ENCODE measurements at places on chromosomes 13 and 19.

- DNase-seq: no peak
These were observed 2684.3 kb upstream of the PCDH20 start for GRCh38 chr13:64099994-64100393.

- DNase-seq: no peak
These were observed 486 bp downstream of the SRRM5 start for GRCh38 chr19:43612374-43612773.

DNA sequence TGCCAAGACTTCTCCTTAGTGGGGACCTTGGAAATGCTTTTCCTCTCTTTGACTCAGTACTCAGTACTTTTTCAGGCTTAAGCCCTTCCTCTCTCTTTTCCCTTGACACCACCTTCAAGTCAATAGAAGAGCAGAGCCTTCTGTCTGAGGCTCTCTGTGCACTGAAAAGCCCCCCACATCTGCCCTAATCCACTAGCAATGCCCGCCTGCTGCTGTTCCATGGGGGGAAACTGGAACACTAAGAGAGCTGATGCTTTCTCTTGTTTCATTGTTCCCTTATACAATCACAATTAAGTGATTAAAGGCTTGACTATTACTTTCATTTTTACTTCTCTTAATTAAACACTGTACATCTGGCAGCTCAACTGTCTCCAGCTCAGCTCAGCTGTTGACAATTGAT, 254.5 kb downstream of the SLITRK6 start:
- no peak for DNase-seq

DNA sequence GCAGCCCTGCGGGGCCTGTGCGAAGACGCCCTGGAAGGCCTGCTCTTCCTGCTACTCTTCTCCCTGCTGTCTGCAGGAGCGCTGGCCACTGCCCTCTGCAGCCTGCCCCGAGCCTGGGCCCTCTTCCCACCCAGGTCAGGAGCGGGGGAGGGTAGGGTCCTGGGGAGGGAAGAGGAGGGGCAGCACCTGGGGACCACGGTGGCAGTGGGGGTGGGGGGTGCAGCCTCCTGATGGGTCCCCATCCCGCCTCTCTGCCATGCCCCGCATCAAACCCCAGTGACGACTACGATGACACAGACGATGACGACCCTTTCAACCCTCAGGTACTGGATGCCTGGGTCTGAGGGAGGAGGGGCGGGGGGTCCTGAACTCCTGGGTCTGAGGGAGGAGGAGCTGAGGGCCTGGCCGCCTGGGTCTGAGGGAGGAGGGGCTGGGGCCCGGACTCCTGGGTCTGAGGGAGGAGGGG, 13.4 kb upstream of the LENG8 start:
- DNase-seq: no peak

- no peak for DNase-seq
These were observed 116.2 kb downstream of the TBC1D4 start for GRCh38 chr13:75365724-75366173.

GRCh38 chr19:17807731-17808316, 12.9 kb downstream of the B3GNT3 start:
- no peak for DNase-seq

DNA sequence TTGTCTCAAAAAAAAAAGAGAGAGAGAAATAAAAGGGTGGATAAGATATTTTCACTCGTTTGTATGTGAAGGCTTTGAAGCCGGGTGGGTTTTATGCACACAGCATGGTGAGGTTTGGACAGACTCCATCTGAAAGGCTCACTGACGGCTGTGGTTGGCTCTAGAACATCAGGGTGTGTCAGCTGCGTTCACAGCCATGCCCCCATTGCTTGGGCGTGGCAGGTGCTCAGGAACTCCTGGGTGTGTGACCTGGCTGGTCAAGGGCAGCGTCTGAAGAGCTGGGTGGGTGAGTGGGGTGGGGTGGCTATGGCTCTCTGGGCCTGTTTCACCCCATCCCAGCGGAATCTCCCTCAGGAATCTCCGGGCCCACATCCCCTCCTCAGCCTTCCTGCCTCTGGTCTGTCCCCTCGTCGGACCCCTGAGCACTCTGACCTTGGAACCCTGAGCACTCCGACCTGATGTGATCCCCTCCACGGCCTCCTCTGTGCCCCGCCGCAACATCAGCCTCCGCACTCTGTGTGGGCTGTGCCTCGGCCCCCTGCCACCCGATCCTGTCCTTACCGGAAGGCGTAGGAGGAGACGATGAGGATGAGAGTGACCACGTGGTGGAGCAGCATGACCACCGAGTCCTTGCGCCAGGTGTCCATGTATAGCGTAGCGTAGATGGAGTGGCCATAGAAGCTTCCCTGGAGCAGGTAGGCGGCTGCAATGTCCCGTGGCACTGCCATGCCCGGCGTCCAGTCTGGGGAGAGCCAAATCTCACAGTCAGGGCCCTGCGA, 12.2 kb downstream of the CERS1 start:
- DNase-seq: no peak

- DNase-seq: no peak
These were observed 72.8 kb upstream of the SPATA13 start for GRCh38 chr13:24087605-24088225.

GRCh38 chr13:102667911-102668310, 26.9 kb downstream of the METTL21C start:
- DNase-seq: no peak

DNA sequence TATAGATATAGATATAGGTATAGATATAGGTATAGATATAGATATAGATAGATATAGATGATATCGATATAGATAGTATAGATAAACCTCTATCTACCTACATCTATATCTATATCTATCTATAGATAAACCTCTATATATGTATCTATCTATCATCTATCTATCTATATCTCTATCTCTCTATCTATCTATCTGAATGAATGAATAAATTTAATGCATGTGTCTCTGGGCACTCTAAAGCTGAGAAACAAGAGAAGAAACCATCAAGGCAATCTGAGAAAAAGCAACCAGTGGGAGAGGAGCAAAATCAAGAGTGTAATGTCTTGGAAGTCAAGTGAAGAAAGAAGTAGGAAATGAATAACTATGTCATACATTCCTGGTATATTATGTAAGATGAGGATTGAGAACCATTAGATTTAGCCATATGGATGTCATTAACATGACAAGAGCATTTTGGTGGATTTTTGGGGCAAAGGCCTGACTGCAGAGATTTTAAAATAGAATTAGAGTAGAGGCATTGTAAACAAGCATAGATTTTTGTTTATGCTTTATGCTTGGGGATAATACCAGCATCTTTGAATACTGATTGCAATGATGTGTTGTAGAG, 1262.7 kb upstream of the MIR17HG start:
- no peak for DNase-seq

- no peak for DNase-seq
These were observed 39.5 kb upstream of the SERP2 start for GRCh38 chr13:44333950-44334655.

DNA sequence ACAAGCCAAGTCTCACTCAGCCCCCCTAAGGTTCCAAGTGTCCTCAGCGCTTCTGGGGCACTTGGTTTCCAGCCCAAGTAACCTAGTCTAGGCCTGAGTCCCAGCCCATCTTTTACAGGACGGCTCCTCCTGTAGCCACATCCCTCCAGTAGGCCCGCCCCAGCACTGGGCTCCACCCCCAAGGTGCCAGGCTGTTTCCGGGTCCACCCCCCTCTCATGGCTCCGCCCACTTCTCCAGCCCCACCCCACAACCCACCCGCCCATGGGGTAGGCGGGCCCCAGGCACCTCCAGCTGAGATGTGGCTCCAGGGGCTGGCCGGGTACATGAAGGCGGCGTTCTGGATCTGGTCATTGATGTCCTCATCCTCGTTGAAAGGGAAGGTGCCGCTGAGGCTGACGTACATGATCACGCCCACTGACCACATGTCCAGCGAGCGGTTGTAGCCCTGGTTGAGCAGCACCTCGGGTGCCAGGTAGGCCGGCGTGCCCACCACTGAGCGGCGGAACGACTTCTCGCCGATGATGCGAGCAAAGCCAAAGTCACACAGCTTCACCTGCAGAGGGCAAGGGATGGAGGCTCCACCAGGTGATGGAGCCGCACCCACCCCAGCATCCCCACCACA, 17.2 kb upstream of the DACT3 start:
- DNase-seq: peak; percentile 51

- no peak for DNase-seq
These were observed 5.9 kb upstream of the GDF15 start for GRCh38 chr19:18379803-18380747.

- DNase-seq: no peak
These were observed 2.6 kb downstream of the UBXN6 start for GRCh38 chr19:4454747-4455718.

DNA sequence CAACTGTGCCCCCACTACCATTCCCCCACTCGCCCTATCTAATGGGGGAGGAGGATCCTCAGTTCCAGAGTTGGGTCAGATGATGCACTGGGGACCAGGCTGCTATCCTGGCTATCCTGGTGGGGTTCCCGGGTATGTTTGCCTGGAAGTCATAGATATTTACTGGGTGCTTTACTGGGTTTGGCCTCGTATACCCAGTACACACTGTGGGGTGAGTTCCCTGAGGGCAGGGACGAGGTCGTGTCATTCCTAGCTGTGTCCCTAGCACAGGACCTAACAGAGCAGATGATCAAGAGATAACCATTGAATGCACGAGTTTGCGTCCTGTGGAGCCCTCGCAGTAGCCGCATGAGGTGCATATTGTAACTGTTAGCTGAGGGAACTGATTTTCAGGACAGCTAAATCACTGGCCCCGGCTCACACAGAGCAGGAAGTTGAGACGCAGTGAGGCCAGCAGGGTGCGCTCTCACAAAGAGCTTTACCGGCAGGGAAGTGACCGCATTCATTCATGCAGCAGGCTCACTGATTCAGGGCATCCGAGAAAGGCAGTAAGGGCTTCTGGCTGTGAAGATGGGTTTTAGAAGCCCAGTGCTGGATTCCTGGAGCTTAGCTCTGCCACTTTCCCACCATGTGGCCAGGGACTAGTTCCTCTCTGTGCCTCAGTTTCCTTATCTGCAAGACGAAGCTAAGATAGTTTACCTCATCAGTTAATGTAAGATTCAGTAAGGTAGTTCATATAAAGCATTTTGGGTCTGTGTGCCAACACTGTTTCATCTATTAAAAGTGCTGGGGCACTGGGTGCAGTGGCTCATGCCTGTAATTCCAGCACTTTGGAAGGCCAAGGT, 6.0 kb downstream of the RUVBL2 start:
- no peak for DNase-seq

DNA sequence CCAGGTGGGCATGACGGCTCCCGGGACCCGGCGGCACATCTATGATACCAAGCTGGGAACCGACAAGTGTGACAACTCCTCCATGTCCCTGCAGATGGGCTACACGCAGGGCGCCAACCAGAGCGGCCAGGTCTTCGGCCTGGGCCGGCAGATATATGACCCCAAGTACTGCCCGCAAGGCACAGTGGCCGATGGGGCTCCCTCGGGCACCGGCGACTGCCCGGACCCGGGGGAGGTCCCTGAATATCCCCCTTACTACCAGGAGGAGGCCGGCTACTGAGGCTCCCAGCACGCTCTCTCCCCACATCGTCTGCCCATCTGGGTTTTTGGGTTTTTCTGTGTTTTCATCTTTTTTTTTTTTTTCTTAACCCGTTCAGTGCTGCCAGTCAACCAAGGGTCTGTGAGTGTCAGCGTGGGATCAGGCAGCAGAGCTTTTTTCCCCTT, 2.3 kb upstream of the ABCA7 start:
- DNase-seq: no peak

GRCh38 chr19:8577247-8577646, at the start of gene MYO1F:
MYO1F (minus strand) TSS chr19:8577442; CDS start chr19:8577309, 133 bp downstream.
- DNase-seq: no peak

DNA sequence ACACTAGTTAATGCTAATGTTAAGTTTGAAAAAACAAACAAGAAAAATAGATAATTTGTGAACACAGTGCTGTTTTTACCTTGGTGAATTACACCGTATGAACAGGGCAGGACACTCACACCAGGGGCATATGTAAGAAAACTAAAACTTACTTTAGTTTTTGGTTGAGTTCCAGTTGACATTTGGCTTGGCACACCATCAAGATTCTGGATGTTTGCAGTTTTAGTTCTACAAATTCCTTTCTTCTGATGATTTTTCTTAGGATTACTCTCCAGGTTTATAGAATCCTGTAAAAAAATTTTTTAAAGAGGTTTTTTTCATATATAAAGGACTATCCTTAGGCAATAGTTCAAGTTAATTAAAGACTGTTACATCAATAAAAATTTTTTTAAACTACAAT, 238.5 kb upstream of the STARD13 start:
- DNase-seq: no peak

DNA sequence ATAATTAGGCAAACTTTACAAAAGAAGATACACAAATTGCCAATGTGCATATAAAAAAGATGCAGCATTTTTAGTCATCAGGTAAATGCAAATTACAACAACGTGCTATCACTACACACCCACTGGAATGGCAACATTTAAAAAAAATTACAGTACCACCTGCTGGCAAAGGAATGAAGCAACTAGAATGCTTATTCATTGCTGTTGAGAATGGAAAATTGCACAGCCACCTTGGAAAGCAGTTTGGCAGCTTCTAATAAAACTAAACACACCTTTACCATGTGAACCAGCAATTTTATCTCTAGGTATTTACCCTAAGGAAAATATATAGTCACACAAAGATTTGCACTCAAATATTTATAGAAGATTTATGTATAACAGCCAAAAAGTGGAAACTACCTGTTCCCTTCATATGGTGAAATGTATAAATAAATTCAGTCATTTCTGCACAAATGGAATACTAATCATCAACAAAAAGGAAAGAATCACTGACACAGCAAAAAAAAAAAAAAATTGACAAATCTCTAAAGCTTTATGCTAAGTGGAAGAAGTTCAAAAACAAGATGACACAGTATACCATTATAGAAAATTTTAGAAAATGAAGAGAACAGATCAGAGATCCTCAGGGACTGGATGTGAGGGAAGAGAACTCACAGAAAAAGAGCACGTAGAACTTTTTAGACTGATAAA, 30.3 kb downstream of the OXGR1 start:
- DNase-seq: no peak

DNA sequence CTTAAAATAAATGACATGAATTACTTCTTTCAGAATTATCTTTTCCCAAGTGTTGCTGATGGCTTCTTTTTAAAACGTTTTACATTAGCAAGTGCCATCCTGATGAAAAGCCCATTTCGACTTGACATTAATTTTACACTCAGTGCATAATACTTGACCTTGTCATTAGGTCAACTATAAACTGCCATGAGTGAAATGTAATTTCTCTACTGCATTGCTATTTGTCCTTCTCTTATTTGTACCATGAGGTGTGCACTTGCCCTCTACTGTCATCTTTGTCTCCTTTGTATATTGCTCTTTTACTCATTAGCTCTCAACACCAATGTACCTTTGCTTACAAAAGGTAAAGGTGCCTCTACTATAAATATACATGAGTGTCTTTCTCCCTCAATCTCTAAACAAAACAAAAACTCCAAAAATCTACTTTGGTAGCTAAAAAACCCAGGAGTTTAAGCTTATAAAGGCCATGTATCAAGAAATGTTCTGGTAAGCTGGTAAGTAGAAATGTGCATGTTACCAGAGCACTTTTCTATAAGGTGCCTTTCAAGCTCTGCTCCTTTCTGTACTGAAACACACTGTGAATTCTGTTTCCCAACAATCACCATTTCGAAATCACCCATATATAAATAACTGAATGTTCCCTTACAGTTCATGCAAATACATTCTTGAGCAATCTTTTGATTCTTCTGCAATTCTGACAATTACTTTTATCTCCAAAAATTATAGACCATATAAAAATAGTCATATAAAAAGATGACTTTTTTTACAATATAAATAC, 351.4 kb downstream of the SLITRK5 start:
- DNase-seq: no peak

- DNase-seq: no peak
These were observed 17.6 kb downstream of the WDFY2 start for GRCh38 chr13:51601601-51602565.

GRCh38 chr19:8000298-8001038, 5.0 kb downstream of the ELAVL1 start:
- DNase-seq: no peak

- no peak for DNase-seq
These were observed 248.8 kb upstream of the KLHL1 start for GRCh38 chr13:70357031-70357430.
